Activated B cell treated with CpG ODN at 0.5 μM for 24 hours (primary cell): ENCODE measurements at places on chromosomes 11 and 22.

GRCh38 chr22:46110215-46110614, 40.1 kb upstream of the PPARA start:
- no peak for DNase-seq

- no peak for DNase-seq
Measured at GRCh38 chr11:120208001-120208441, 2.8 kb upstream of the OAF start.

- DNase-seq = no peak
Measured at GRCh38 chr11:10862446-10862845, 4.6 kb upstream of the ZBED5 start.

DNA sequence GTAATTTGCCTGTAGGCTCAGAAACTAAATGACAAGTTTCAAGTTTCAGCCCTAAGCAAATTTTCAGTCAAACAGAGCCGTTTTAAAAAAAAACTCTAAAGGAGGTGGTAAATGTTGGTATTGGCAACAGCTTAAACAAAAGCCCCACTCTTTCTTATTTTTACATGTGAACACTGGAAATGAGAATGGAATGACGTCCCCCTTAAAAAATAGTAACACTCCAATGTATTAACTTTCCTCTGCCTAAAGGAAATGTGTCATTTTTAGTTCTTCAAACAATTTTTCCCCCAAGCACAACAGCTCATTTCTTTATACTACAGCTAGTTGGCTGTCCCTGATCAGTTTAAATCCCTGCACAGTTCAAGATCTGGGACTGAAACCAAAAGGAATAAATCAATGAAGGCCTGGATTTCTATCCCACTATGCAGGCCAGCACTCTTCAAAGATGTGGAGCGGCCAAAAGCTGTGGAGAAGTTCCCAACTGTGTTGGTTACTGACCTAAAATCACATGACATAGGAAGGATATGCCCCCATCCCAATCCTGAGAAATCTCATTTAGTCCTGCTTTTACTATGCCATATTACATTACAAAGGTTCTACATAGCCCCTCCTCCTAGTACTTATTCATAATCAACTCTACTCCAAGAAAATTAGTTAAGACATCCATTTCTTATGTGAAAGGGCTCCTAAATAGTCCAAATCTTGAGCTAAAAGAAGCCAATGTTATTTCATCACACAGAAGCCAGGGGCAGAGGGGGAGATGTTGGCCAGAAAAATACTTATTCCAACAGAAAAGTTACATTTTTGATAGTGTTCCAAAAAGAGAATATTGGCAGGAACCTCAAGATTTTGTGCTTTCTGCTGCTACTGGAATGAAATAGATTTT, 95.9 kb downstream of the CADM1 start:
- DNase-seq = no peak

DNA sequence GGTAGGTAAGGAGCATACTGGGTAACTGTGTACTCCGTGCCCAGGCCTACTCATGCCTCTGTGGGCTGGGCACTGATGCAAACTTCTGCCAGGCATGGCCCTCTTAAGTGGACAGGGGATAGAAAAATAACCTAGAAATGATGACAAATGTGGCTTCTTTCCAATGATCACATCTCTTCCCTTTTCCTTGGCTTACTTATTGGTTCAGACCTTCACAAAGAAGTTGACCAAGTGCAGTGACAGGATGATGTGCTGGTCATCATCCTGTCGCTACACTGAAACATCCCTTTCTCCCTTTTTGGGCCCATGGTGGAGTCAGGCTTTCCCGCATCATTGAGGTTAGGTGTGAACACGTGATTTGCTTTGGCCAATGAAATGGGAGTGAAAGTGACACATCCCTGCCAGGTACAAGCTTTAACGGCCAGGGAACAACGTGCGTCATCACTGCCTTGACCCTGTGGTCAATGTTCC, 31.8 kb upstream of the APOBEC3A start:
- no peak for DNase-seq

- DNase-seq = no peak
Measured at GRCh38 chr22:26599505-26599904, 9.6 kb upstream of the TPST2 start.

DNA sequence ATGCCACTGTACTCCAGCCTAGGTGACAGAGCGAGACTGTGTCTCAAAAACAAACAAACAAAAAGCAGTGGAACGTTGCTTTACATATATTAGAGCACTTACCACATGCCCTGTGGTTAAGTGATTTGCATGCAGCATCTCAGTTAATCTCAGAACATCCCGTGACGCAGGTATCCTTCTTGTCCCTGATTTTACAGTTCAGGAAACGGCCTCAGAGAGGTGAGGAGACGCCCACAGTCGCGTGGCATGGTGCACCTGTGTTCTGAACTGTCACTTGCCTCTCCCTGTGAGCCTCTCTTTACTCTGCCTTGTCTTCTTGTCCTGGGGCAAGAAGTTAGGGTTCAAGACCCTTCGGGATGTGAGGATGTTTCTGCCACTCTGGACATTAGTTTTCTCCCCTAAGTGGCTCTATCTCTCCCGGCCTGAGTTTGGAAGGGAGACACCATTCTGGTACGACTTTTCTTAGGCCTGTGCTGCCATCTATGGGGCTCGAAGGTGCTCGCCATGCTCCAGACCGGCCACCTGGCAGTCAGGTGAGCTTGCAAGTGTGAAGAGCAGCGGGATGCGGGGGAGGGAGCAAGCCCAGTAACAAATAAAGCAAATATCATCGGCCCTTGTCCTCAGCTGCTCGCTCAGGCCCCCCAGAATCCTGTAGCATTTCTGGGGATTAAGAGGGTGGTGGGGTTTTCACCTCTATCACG, 25.6 kb downstream of the YWHAH start:
- peak; percentile 34 for DNase-seq

- DNase-seq = no peak
Measured at GRCh38 chr22:36253523-36254490, 874 bp downstream of the APOL1 start.

GRCh38 chr11:85948884-85949283, 93.7 kb downstream of the CCDC83 start:
- DNase-seq = no peak

GRCh38 chr11:68092411-68092810, 28.8 kb downstream of the CHKA start:
- no peak for DNase-seq

- no peak for DNase-seq
Measured at GRCh38 chr22:37310075-37310606, 27.8 kb downstream of the CYTH4 start.

DNA sequence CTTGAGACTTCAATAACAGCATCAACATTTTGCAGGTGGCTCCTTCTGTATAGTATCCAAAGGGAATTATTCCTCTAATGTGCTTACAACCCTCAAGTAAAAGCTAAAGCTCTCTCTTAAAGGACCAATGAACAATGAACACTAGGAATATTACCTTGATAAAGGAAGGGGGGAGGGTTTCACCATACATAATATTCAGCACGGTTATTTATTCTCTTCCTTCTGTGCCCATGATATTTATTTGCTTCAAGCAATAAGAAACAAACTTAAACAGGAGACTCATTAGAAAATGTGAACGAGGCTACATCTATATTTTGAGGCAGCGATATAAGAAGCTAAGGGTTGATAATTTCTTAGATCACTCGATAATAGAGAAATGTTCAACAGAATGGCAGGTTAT, 21.2 kb downstream of the BLID start:
- no peak for DNase-seq

DNA sequence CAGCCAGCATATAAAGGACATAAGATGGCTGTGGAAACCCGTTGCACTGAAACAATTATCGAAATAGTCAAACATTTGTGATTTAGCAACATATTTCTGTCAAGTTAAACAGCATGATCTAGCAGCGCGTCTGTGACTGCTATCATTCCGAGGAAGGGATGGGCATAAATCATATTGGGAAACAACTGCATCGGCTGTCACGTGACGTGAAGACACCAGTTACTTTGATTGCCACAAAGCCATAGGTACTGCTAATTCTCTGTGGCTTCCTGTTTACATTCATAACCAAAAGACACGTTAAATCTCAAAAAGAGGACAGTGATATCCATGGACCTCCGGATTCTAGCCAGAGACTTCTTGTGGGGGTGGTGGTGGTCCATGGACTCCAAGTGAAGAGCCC, 87.8 kb downstream of the CACNA1I start:
- no peak for DNase-seq

GRCh38 chr11:6780829-6781228, 2.0 kb upstream of the OR2AG1 start:
- DNase-seq = no peak

- DNase-seq = no peak
Measured at GRCh38 chr11:79388201-79388600, 52.6 kb downstream of the TENM4 start.

GRCh38 chr11:102005306-102005705, 41.9 kb upstream of the CFAP300 start:
- no peak for DNase-seq

- DNase-seq = no peak
Measured at GRCh38 chr11:43861141-43861540, 19.5 kb upstream of the ALKBH3 start.

DNA sequence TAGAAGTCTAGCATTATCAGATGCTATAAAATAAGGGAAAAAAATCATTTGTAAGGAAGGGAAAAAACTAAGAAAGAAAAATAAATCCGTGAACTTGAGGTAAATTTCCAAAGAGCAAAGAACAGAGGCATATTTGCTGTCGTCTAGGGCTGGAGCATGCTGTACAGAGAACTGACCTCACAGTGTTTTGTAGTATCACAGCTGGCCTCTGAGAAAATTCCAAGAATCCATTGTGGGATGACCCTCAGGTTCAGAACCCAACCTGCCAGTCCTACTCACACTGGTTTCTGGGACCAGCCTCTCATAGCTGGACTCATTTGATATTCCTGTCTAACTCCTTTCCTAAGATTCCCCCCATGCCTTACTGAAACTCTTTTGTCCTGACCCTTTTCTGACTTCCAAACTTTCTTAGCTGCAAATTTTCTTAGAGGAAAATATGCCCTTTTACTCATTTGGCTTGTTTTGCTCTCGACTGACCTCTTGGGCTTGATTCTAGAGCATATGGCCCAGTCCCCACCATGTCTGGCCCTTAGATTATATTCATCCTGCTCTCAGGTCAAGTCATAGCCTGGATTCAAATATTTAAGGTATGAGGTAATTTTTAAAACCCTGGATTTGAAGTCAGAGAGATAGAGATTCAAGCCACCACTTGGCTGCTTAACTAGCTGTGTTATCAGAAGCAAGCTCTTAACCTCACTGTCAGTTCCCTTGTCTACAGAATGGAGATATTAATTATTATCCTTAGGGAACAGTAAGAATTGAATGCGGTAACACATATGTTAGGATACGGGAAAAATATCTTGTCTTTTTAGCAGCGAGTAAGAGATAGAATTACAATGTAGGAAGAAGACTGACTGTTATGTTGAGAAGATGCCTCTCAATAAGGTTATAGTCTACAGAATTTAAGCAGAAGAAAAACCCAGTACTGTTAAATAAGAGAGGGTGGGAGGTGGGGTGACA, 89.7 kb upstream of the KCNA4 start:
- DNase-seq = no peak

GRCh38 chr22:20581503-20582170, 74.2 kb downstream of the MED15 start:
- DNase-seq = no peak

GRCh38 chr22:17234144-17234623, 14.9 kb upstream of the ADA2 start:
- no peak for DNase-seq

GRCh38 chr11:978781-979180, 53.1 kb downstream of the AP2A2 start:
- no peak for DNase-seq

GRCh38 chr11:118610773-118611432, 3.5 kb downstream of the PHLDB1 start:
- DNase-seq = peak; percentile 83

- no peak for DNase-seq
Measured at GRCh38 chr11:126874831-126875230, 125.7 kb downstream of the KIRREL3 start.

DNA sequence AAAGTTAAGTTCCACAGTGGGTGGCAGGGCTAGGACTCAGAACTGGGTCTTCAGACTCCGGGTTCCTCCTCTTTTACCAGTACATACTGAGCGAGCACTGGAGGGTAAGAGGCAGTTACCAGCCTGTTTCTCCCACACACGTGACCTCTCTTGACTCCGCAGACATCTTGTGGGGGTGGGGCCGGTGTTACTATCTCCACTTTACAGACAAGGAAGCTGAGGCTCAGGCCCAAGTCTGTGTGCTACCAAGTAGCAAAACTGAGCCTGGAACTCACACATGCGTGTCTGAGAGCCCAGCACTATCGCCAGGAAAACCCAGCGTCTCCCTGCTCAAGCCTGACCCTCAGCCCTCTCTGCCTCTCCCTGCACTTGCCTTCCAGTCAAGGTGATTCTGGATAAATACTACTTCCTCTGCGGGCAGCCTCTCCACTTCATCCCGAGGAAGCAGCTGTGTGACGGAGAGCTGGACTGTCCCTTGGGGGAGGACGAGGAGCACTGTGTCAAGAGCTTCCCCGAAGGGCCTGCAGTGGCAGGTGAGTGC, 16.0 kb upstream of the SMIM35 start:
- DNase-seq = no peak

- DNase-seq = no peak
Measured at GRCh38 chr11:45446998-45447397, 160.9 kb upstream of the SYT13 start.

GRCh38 chr11:65858681-65859087, 704 bp upstream of the CFL1 start:
- no peak for DNase-seq

DNA sequence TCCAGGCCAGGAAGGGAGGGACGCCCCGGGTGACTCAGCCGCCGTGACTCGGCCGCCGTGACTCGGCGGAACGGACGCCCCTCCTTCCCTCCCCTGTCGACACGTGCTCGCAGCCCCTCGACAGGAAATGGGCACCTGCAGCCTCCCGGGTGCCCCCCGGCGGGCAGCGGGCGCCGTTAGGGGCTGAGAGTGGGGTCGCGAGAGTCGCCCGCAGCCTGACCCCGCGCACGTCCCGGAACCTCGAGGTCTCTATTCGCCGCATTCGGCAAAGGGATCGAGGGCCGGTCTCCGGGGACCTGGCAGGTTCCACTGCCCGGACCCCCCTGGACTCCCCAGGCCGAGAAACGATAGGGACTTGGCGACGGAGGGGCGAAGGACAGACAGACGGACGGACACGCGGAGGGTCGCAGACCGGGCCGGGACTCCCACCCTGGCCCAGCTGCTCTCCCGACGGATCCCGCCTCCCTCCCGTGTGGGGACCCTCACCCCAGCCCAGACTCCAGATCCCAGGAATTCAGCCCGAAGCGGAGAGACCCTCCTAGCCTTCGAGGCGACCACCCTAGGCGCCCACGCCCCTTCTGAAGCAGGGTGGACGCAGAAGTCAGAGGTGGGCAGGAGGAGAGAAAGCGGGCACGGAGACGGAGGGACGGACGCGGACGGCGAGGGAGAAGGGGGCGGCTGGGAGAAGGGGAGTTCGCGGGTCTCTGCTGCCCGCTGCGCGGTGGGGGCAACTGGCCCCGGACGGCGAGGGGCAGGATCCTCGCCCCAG, 648 bp downstream of the FOSL1 start:
- peak; percentile 53 for DNase-seq

GRCh38 chr11:65786786-65787636, at the start of gene OVOL1:
OVOL1 (plus strand) TSS chr11:65787063; CDS start chr11:65787374, 311 bp downstream.
- peak; percentile 31 for DNase-seq

- DNase-seq = no peak
Measured at GRCh38 chr11:72688929-72689328, 14.7 kb upstream of the PDE2A start.
